ENCODE measurements at places on chromosomes 2 and 18.

- no peak for DNase-seq
These were observed 37.6 kb upstream of the FZD7 start for GRCh38 chr2:201996006-201996405.

GRCh38 chr18:27604583-27604982 is 419.5 kb upstream of the CHST9 start:
- DNase-seq = no peak

- no peak for DNase-seq
These were observed 112.1 kb downstream of the MCFD2 start for GRCh38 chr2:46803547-46803878.

DNA sequence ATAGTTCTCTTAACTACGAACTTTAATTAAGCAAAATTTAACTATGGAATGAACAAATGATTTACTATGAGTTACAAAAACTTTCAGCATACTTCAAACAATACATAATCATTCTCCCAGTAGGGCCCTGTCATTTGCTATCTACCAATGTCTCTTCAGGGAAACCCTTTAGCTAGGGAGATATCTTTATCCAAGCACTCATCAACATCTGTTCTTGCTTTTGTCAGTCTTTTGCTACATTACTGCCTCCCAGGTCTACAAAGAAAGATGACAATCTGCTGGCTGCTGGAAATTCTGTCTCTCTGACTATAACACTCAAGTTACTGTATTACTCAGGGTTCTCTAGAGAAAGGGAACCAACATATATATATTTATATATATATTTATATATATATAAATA is 1626.3 kb upstream of the CELF4 start:
- DNase-seq = no peak

GRCh38 chr2:8282858-8283252 is 399.0 kb upstream of the ID2 start:
- no peak for DNase-seq

- no peak for DNase-seq
These were observed 261.4 kb downstream of the EPHA4 start for GRCh38 chr2:221310730-221311129.

DNA sequence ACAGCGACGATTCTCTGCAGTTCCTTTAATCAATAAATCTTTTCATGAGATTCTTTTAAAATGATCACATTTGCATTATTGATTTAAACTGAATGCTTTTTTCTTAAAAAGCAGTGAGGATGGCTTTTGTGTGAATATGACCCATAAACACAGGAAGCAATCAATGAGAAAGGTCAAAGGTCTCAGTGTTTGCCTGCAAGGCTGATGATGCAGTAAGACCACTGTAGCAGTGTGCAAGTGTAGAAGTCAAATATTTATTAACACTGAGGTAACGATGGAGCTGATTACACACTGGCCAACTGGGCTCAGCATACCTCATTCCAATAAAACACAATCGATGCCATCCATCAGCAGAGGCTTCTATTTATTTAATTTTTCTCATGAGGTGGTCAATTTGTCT is 633.5 kb downstream of the DCDC2C start:
- no peak for DNase-seq

DNA sequence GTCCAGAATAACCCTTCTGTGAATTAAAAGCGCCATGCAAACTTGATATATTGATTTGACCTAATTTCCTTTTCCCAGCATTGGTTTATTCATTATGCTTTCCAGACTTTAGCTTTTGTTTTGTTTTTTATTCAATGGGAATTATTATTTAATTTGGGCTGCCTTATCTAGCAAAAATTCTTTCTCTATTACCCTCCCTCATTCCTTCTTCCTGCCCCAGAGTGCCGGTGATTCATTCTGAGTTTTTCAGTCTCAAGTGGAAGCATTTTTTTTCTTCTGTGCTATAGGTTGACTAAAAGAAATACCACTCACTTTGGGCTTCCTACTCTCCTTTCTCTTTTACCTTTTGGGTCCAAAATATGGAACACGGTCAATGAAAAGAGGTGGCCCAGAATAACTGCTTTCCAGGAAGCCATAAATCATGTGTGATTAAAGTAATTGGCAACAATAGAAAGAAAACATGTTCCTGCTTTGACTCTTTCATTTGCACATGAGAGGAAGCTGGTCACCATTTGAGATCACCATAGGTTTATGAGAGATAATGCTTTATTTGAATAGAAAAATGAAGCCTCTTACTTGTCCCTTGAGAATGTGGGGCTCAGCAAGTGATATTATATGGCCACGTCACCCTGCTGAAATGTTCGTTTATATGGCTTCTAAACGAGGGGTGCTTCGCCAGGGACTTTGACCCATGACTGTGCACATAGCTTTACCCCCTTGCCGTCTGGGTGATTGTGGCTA is 422.8 kb upstream of the ZEB2 start:
- DNase-seq = no peak

GRCh38 chr18:72542342-72542741 is 1.8 kb downstream of the CBLN2 start:
- DNase-seq = no peak

- DNase-seq = no peak
These were observed 41.0 kb downstream of the CROCC2 start for GRCh38 chr2:240947176-240947575.

DNA sequence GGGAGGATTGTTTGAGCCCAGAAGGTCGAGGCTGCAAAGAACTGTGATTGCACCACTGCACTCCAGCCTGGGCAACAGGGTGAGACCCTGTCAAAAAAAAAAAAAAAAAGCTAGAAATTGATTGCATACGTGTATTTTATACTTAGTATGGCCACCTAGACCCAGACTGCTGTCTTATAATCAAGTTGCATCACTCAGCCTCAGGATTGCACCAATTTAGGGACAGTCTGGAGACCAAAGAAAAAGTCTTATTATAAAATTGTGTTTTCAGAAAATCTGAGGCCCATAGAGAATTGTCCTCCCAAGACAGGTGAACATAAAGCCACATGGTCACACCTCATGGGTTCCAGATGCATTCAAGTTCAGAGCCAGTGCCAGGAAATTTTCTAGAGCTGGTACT is 17.1 kb upstream of the PLEKHM3 start:
- DNase-seq = no peak

DNA sequence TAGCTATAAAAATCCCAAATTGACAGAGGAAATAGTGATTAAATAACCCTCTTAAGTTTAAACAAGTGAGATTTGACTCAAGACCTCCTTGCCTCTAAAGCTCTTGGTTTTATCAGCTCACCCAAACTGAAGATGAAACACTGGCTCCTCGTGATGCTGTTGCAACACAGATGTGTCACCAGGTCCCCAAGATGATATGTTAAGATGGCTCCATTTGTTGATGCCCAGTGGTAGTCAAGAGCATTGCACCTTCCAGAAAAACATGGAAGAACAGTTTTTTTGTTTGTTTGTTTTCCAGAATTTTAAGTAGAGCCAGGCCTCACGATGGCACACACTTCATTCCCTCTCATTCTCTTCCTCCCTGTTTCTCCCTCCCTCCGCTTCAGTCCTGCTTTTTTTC is 399.8 kb downstream of the TXNL1 start:
- no peak for DNase-seq

DNA sequence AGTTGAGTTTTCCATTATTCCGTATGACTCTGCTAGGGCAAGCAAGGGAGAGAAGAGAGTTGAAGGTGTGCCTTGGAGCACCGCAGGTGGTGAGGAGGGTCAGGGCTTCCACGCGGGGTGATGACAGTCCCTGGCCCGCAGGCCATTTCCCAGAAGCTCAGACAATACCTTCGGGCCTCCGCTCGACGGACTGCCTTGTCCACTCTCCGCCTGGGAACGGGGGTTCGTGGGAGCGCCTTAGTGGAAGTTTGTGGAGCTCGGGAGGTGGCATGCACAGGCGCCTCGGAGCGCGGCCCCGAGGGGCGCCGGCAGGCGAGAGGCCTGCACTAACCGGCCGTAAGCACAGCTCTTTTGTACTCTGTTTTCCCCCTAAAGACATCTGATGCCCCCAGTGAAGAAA is 69.8 kb downstream of the ARHGEF33 start:
- no peak for DNase-seq

DNA sequence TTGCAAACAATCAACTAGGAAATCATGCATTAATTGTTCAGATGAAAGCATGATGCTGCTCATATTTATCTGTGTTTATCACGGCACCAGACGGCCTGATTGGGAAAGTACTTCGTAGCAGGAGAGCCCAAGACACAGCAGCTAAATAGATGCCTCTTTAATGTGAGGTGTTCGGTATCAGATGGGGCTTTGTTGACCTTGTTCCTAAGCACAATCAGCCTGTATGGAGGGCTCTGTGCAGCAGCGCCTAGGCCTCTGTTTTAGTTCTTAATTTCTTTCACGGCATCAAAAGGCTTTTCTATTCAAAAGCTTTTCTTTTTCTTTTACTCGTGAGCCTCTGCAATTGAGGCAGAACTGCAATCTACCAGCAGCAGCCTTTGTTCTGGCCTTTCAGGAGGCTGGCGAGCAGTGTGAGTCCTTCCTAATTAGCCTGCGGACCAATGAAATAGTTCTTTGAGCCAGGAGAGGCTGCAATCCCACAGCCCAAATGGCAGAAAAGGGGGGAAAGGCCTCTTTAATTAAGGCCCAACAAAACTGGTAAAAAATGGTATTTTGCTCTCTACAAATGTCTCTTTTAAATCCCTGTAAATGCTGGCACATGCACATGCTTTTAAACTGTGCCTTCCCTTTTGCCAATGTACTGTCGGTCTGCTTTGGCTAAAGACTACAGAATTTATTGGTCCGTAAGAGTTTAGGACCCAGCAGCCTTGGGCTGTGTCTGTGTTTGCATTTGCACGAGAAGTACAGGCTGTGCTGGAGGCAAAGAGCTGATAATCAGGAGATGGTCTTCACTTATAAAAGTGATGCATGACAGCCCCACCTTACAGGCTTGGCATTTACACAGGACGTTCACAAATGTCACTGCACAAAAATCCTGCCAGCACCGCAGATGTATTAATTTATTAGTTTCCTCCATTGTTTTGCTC is 159.6 kb downstream of the RND3 start:
- DNase-seq = no peak

DNA sequence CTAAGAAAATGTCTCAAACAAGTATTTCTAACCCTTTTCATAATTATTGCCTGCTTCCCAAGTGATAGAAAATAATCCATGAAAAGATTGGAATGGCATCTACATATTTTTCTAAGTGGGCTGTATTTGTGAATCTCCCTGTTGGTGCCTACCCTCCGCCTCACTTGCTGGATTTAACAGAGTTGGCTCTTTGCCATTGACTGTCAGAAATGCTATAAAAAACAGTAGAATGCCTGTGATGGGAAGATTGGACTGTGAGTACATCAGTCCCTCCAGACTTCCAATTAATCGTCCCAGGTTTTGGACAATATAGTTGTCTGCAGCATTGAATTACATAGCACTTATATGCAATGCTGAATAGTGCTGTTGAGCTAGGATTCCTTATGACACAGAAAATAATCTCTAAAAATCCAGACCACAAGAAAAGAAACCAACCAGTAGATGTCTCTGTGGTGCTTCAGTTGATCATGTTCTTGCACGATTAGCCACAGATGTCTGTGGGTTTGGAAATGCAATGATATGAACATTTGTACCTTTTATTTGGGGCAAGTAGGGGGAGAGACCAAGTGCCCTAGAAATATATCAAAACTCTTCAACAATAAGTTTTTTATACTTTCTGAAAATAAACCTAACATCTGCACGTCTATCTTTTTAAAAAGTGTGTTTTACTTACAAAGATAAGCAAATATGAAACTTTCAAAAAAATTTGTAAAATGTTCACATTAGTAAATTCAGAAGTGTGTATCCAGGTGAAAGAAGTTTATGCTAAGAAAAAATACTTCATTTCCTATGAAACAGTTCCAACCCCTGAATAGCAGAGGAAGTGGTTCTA is 88.5 kb downstream of the DYNAP start:
- no peak for DNase-seq

All from stimulated activated CD8-positive, alpha-beta memory T cell treated with anti-CD3 and anti-CD28 coated beads, Interleukin-7, amount 100 ng/mL, for 1 hour (primary cell).